ENCODE measurements at places on chromosomes 1 and 21.

DNA sequence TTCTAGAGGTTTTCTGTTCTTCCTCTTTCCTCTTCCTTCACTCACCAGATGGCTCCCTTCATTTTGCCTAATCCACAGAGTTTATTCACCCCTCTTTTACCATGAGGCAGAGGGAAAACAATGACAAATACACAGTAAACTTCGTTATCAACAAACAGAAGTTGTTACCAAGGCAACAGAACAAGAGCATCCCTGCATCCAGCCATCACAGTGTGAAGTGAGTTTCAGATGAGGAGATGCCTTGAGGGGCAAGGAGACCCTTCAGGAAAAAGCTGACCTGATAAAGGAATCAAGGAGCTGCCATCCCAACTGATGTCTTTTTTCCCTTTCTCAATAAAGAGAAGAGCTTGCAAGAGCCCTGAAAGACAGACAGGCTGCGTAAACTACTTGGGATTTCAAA lies 195.3 kb downstream of the BRINP2 start:
- no peak for DNase-seq

DNA sequence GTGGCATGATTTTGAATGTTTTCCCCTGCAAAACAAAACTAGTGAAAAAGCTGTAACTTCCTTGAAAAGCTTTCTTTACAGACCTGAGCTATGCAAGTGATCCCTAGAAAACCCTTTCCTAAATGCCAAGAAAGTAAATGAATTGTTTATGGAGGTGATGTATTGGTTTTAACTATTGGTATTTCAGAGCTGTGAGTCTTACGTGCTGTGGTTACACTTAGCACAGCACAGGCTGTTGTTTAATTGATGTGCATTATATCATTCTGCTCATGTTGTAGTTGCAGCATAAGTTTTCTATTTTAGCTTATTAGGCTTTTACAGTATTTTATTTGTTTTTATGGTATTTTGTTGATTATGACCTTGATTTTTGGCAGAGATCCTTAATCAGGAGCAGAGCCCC lies 74.1 kb upstream of the DYNLT5 start:
- no peak for DNase-seq

GRCh38 chr1:158140764-158141192 lies 39.9 kb upstream of the CD1D start:
- DNase-seq: no peak

DNA sequence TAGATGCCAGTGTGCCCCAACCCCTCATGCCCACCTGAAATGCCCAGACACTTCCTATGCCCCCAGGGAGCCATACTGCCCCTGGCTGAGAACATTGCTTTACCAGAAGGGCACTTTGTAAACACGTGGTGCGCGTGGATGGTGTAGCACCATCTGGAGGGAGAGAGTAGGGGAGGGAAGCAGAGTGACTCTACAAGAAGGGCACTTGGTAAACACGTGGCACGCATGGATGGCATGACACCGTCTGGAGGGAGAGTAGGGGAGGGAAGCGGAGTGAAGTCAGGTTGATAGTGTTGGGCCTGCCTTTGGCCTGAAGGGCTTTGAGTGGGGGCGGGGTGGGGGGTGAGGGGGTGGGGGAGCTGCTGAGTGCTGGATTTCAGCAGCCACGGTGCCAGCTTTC lies 324.0 kb upstream of the VAMP3 start:
- DNase-seq: no peak

GRCh38 chr21:41147979-41148355 lies 20.0 kb upstream of the BACE2 start:
- DNase-seq: no peak

GRCh38 chr1:153527023-153527682 lies 8.6 kb downstream of the S100A6 start:
- DNase-seq: no peak

- no peak for DNase-seq
Measured at GRCh38 chr1:99619583-99619982, 26.3 kb upstream of the PALMD start.

Measured in ACHN (cell line).